Osteoblast (primary cell): ENCODE measurements at places on chromosomes 11 and 22.

DNA sequence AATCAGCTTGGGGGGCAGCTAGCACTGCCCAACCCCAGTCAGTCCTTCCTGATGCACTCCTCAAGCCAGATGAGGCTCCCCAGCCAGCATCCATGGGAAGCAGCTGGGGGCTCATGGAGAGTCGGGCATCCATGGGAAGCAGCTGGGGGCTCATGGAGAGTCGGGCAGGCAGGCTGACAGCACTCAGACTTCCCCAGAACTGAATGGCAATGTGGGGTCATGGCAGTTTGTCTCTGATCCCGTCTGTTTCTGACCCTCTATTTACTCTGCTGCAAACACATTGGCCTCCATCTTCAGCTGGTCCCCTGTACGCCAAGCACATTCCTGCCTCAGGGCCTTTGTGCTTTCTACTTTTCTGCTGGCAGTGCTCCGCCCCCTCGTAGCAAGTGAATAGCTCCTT lies 314.8 kb downstream of the NTM start:
- DNase-seq, result peak; percentile 19

GRCh38 chr11:115698243-115698642 lies 194.0 kb upstream of the CADM1 start:
- DNase-seq, result no peak

GRCh38 chr11:115759622-115760460 lies 255.6 kb upstream of the CADM1 start:
- peak; percentile 54 for DNase-seq

DNA sequence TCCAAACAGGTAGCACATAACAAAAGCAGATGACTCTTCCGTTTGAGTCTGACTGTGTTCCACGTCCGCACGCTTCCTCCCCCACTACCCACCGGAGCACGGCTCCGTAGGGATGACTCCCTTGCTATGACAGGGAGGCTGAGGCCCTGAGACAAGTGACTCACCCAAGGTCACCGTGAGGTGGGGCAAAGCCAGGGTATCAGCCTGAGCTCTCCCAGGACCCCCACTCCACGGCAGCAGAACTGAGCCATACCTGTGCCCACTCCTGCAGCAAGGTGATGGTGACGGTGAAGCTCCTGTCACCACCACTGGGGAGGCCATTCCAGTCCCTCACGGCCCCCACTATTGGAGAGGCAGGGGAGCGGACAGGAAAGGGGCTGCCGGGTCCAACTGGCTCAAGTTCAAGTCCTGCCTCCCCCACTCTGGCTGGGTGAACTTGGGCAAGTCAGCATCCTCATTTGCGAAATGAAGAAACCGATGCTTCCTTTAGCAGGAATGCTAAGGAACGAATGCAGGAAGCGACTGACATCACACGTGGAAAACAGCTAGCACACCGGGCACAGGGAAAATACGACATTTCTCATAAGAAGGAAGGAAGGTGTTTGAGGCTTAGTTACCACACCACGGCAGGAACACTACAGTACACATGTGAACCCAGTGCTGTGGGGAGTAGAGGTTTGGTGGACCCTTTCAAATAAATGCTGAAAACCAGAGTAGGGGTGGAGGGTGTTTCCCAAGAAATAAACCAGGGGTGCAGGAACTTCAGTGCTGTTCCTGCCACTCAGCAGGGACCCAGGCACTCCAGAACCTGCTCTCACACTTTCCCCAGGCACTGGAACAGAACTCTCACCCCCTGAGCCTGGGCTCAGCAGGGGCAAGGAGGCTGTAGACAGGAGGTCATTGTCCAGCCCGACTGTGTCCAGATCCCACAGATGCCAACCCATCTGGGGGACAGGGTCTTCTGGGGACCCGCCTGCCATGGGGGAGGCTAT lies 32.4 kb upstream of the CBX7 start:
- DNase-seq, result peak; percentile 62

- peak; percentile 60 for DNase-seq
Measured at GRCh38 chr11:67120881-67121710, 2.0 kb downstream of the KDM2A start.

DNA sequence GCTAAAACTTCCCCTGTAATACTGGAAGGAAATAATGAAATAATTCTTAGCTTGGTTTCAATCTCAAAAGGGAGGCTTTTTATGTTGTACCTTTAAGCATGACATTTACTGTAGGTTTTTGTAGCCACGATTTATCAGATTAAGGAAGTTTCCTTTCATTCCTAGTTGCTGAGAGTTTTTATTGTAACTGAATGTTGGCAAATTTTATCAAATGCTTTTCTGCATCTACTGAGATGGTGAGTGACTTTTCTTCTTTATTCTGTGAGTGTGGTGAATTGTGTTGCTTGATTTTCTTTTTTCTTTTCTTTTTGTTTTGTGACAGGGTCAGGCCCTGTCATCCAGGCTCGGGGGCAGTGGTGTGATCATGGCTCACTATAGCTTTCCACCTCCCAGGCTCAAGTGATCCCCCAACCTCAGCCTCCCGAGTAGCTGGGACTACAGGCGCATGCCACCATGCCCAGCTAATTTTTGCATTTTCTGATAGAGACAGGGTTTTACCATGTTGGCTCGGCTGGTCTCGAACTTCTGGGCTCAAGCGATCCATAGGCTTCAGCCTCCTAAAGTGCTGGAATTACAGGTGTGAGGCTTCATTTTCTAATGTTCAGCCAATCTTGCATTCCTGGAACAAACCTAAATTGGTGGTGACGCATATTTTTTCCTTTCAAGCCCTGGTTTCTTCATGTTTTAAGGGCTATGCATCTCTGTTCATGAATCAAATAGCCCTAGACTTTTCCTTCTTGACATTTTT lies 26.2 kb downstream of the SUSD2 start:
- no peak for DNase-seq

GRCh38 chr22:49565516-49565855 lies 262.2 kb downstream of the BRD1 start:
- no peak for DNase-seq

DNA sequence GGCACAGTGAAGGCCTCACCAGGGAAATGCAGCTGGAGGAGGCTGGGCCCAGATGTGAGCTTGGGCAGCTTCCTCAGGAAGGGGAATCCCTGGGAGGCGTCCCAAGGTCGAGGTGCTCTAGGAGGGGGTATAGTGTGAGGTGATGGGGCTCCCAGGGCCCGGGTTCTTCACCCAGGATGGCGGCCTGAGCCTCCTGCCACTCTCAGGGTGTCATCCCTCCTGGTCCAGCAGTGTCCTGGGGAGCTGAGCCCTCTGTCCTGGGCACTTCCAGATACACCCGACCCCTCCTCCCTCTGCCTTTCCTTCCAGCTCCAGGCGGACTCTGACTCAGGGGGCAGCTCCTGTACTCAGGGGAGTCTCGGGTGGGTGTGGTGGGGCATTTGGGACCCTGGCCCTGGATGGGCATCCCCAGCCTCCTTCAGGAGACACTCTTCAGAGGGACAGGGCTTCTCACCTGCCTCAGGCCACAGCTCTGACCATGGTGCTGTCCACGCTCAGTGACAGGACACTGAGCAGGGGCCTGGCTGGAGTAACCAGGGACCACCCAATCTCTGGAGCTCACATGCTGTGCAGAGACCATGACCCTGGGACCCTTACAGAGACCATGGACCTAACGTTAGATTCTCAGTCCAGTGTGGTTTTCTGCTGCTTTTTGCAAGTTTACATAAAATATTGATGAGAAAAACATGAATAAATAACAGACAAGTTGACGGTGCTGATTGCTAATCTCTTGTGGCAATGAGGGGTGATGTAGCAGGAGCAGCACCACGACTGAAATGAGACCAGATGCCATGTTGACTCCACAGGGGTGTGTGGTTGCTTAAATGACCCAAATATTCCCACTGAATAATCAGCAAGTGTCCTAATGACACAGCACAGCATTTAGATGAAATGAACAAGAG lies 101.9 kb downstream of the GGTLC2 start:
- DNase-seq, result no peak

GRCh38 chr11:117771841-117772240 lies 25.2 kb downstream of the DSCAML1 start:
- no peak for DNase-seq

DNA sequence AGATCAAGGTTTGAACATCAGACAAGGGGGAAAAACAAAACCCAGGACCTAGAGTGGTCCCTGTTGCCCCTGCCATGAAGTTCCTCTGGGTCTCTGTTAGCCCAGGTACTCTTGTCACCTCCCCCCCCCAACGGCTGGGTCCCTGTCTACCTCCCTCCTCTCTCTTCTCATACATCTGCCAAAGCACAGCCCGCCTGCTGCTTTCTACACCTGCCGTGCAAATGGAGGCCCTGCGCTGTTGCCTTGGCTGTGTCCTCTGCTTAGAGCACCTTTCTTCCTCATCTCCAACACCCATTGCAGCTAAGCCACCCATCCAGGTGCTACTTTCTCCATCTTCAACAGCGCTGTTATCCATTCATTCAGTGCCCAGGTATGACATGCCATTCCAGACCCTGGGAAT lies 99.2 kb downstream of the TP53I11 start:
- DNase-seq, result no peak

DNA sequence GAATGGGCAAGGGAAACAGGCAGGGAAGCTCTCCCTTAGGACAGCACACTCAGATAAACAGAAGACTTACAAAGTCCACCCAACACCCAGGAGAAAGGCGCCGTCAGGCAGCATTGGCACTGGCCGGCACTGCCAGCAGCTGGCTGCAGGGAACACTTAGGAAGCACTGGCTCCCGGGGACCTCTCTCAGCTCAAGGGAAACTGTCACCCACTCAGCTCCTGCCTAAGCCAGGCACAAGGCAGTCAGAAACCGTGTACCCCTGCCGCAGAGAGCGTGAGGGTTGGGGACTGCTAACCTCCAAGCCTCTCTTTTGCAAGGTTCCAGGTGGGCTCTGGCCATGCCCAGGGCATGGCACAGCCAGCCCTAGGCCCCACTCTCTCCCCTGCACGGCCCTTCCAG lies 64.7 kb downstream of the DGCR2 start:
- DNase-seq, result no peak

GRCh38 chr11:71402878-71403277 lies 45.3 kb downstream of the DHCR7 start:
- no peak for DNase-seq

- DNase-seq, result no peak
Measured at GRCh38 chr11:116976941-116977570, 121.2 kb downstream of the SIK3 start.

- DNase-seq, result no peak
Measured at GRCh38 chr22:32376681-32377080, 19.0 kb downstream of the RFPL3 start.

- DNase-seq, result peak; percentile 73
Measured at GRCh38 chr11:126176853-126177470, 34.5 kb downstream of the RPUSD4 start.

- DNase-seq, result peak; percentile 21
Measured at GRCh38 chr11:103234974-103235373, 125.7 kb downstream of the DYNC2H1 start.

- DNase-seq, result no peak
Measured at GRCh38 chr11:61639816-61640443, 40.3 kb upstream of the DAGLA start.

DNA sequence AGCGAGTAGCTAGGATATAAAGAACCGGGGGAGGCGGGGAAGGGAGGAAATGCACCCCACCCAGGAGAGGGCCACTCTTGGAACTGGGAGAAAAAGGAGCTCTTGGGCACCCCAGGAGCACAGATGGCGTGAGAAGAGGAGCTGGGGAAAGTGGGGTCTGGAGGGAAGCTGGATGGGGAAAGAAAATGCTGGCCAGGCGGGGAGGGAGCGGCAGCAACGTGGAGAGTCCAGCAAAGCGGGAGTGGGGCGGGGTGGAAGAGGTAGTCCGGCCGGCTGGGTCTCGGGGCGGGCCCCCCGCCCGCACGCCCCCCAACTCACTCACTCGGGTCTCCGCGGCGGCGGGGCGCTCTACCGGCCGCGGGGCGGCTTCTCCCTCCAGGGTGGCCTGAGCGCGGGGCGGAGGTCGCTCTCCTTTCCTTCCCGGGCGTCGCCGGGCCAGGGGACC lies 522 bp downstream of the TOB2 start:
- peak; percentile 36 for DNase-seq

GRCh38 chr22:25475257-25476022 lies 89.0 kb upstream of the GRK3 start:
- DNase-seq, result peak; percentile 73

- DNase-seq, result no peak
Measured at GRCh38 chr22:42170946-42171345, 40.3 kb upstream of the CYP2D6 start.

DNA sequence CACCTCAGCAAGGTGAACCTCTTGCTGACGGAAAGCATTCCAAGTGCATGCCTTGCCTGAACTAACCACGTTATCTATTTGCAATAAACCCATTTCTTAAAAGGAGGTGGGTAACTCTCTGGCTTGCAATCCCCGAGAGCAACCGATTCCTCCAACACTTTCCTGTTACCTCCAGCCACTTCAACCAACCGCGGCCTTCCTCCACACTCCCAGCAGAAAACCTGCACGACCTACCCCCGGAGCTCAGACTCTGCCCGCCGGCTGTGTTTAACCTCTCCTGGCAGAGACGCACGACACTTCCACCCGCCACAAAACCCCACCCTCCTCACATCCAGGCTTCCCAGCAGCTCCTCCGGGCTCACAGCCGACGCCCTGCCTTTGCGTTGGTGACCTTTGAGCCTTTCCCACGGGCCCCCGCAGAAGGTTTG lies 708 bp downstream of the SCO2 start:
- no peak for DNase-seq

DNA sequence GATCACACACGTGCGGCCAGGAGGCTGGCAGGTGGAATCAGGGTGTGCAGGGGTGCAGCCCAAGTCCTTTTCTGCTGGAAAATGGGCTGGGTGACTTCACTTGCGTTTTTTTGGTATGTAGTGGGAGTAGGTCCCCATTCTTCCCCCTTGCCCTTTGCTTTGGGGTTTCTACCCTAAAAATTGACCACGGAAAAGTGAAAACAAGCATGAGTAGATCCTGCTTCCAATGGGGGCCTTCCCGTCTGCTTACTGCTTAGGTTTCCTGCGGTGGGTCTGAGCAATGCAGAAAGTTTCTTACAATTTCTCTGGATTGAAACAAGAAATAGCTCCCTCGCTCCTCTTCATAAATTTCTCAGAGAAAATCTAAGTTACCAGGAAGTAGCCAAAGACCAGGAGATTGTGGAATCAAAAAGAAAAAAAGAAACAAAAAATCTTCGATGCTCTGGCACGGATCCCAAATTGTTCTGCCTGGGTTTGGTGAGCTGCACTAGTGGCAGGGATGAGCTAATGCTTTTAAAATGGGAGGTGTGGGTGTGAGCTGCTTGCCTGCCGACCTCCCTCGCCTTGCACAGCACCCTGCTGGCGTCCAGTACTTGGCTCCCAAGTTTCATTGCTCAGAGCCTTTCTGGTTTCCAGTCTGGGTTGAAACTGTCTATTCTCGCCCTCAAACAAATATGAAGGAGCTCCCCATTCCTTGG lies 2.4 kb downstream of the TIMP3 start:
- DNase-seq, result peak; percentile 94

GRCh38 chr11:10654811-10655150 lies 38.8 kb downstream of the IRAG1 start:
- DNase-seq, result no peak

DNA sequence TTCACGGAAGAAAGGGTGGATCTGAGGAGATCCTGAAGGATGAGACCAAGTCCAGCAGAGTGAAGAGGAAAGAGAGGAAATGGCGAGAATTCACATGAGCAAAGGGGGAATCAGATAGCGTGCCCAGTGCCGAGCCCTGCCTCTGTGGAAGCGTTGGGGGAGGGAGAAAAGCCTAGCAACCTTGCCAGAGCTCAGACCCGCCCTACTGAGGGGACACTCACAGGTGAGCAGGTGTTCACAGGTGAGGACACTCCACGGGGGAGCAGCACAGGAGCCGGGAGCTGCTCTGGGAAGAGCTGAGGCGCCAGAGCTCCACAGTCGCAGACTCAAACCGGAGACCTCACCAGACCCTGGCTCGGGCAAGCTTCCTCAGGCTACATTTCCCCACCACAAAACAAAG lies 56.2 kb downstream of the MICAL3 start:
- peak; percentile 82 for DNase-seq
